ENCODE measurements at places on chromosomes 6 and 20.

DNA sequence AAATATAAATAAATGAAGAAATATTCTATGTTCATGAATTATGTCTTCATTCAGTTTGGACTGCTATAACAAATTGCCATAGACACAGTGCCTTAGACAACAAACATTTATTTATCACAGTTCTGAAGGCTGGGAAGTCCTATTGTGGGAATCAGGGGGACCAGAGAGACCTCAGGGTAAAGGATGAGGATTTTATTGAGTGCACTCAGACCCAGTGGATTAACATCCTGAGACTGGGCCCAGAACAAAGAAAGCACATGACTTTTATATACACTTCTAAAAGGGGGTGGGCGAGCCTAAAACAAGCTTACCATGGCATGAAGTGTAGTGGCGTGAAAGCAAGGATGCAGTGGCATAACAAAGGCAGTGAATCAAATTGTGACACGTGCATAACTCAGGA lies 26.9 kb upstream of the CBLN4 start:
- no peaks in the 10 kb centered on the region for H3K27me3 ChIP-seq
- no peak overlapping the region for H3K4me3 ChIP-seq
- H3K27ac ChIP-seq = no peak overlapping the region
- no peaks in the 10 kb centered on the region for H3K4me1 ChIP-seq

DNA sequence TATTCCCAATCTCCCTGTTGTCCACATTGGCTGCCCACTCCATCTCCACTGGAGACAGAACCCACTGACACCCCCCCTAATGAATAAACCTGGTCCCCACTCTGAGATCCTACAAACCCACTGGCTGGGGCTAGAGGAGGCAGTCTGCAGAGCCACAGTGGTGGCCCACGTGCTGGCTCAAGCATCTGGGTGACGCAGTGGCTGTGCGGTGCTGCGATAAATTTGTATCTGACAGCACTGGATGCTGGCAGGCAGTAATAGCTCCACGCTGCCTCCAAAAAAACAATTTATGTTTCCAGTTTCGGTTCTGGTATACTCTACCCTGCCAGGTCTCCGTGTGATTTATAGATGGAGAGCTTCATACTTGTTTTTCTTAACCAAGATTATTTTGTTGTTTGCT lies 87.1 kb upstream of the SYNDIG1 start:
- H3K4me1 ChIP-seq = no peaks in the 10 kb centered on the region
- no peak for DNase-seq
- H3K27me3 ChIP-seq = no peaks in the 10 kb centered on the region

- H3K36me3 ChIP-seq = no peaks in the 10 kb centered on the region
- no peaks in the 10 kb centered on the region for H3K27me3 ChIP-seq
- no peaks in the 10 kb centered on the region for H3K4me1 ChIP-seq
- H3K27ac ChIP-seq = peak overlapping the region; percentile 99
- H3K4me3 ChIP-seq = no peak overlapping the region
Observed at GRCh38 chr6:29887819-29888776, 54.2 kb upstream of the HLA-A start.

DNA sequence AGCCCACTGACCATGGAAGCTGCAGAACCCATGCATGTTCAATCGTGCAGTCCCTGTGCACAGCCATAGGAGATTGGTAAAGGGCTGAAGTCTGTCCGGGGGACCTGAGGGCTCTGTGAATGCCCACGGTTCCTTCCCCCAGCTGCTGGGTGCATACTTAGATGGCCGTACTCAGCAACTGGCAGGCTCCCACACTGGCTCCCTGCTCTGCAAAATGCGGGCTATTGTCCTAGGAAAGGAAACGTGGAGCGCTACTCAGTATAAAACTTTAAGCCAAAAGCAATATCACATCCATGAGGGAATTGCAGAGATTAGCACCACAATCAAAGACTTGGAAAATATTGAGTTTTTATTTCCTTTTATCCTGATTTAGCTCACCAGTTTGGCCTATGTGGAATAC lies 202.0 kb downstream of the WDR27 start:
- H3K4me1 ChIP-seq = no peaks in the 10 kb centered on the region
- no peaks in the 10 kb centered on the region for H3K27me3 ChIP-seq
- no peaks in the 10 kb centered on the region for H3K36me3 ChIP-seq
- no peak for DNase-seq

GRCh38 chr6:31579546-31580437 lies 2.4 kb downstream of the LTB start:
- peak overlapping the region; percentile 76 for H3K4me3 ChIP-seq
- no peak overlapping the region for H3K27ac ChIP-seq
- H3K27me3 ChIP-seq = no peaks in the 10 kb centered on the region
- H3K36me3 ChIP-seq = no peaks in the 10 kb centered on the region
- H3K4me1 ChIP-seq = no peaks in the 10 kb centered on the region
- no peak for DNase-seq

DNA sequence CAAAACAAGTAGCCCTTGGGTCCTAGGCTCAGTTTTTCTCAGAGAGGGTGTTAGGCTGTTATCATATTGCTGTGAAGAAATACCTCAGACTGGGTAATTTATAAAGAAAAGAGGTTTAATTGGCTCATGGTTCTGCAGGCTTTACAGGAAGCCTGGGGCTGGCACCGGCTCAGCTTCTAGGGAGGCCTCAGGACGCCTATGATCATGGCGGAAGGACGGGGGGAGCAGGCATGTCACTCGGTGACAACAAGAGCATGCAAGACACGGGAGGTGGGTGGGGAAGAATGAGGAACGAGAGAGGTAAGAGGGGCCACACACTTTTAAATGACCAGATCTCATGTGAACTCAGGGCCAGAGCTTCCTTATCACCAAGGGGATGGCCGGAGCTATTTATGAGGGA lies 26.9 kb downstream of the CDH26 start:
- no peak overlapping the region for H3K4me3 ChIP-seq
- no peaks in the 10 kb centered on the region for H3K36me3 ChIP-seq
- DNase-seq = no peak

- H3K4me1 ChIP-seq = no peaks in the 10 kb centered on the region
- H3K27me3 ChIP-seq = no peaks in the 10 kb centered on the region
- no peak overlapping the region for H3K4me3 ChIP-seq
- no peak for DNase-seq
- no peak overlapping the region for H3K27ac ChIP-seq
- no peaks in the 10 kb centered on the region for H3K36me3 ChIP-seq
Observed at GRCh38 chr6:111503660-111504059, 20.6 kb upstream of the REV3L start.

GRCh38 chr20:15836634-15837033 lies 736.6 kb downstream of the KIF16B start:
- no peaks in the 10 kb centered on the region for H3K4me1 ChIP-seq
- H3K27ac ChIP-seq = no peak overlapping the region
- no peaks in the 10 kb centered on the region for H3K27me3 ChIP-seq
- DNase-seq = no peak

- H3K4me3 ChIP-seq = no peak overlapping the region
- no peak overlapping the region for H3K27ac ChIP-seq
- H3K36me3 ChIP-seq = no peaks in the 10 kb centered on the region
- no peaks in the 10 kb centered on the region for H3K4me1 ChIP-seq
- DNase-seq = no peak
- H3K27me3 ChIP-seq = no peaks in the 10 kb centered on the region
Observed at GRCh38 chr6:97095311-97095850, 170.9 kb downstream of the KLHL32 start.

DNA sequence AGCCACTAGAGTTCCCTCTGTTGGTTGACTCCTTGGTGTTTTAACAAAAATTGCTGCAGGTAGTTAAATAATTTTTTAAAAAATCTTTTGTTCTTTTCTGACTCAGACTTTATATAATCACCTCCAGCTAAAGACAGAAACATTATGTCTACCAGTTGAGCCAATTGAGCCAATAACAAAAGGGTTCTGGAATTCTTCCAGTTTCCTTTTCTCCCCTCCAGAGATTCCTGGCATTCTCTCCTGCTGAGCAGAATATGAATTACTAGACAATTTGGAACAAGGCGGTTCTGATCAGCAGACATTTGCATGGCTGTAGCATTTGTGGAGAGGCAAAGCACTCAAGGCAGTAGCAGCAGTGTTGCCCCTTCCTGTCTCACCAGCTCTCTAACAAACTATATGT lies 144.0 kb upstream of the SLC35B3 start:
- no peaks in the 10 kb centered on the region for H3K27me3 ChIP-seq
- H3K36me3 ChIP-seq = no peaks in the 10 kb centered on the region
- H3K4me1 ChIP-seq = no peaks in the 10 kb centered on the region
- H3K4me3 ChIP-seq = no peak overlapping the region
- no peak for DNase-seq

DNA sequence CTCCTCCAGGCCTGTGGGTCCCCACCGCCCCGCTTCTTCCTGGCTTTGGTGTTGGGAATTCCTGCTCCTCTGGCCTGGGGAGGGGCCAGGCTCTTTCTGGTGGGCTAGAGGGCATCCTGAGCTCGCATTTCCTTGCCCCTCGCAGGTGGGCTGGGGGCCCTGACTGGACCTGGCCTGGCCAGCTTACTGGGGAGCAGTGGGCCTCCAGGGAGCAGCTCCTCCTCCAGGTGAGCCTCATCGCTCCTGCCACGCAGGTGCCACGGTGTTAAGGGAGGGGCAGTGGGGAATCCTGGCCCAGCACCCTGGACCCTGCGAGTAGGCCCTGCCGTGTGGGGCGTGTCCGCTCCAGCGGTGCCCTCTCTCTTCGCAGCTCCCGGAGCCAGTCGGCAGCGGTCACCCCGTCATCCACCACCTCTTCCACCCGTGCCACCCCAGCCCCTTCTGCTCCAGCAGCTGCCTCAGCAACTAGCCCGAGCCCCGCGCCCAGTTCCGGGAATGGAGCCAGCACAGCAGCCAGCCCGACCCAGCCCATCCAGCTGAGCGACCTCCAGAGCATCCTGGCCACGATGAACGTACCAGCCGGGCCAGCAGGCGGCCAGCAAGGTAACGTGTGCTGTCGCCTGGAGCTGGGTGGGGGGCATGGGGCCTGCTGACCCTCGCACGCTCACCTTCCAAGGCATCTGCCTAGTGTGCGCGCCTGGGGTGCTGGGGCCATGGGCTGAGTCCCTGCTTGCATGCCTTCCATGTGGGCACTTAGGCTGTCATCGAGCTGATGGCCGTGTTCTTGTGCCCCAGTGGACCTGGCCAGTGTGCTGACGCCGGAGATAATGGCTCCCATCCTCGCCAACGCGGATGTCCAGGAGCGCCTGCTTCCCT lies 4.7 kb downstream of the ADRM1 start:
- no peaks in the 10 kb centered on the region for H3K36me3 ChIP-seq
- H3K4me1 ChIP-seq = peaks cover 14% of the 10 kb centered on the region
- no peak overlapping the region for H3K4me3 ChIP-seq
- no peaks in the 10 kb centered on the region for H3K27me3 ChIP-seq

DNA sequence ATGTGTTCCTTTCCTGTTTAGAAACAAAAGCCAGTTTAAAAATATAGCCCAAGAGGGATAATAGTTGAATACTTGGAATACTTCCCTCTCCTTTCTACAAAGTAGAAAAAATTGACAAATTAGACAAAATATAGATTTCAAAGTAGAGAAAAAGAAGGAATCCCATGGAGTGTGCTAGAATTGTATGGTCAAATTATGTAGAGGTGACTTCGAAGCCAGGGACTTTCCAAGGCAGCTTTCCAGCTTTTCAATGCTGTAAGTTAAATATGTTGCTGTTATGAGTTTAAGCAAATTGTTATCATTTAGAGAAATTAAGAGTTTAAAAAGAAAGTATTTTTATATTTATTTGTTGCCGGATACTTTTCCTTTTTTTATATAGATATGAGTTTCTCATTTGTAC lies 415.5 kb upstream of the OPRM1 start:
- no peaks in the 10 kb centered on the region for H3K4me1 ChIP-seq
- H3K36me3 ChIP-seq = no peaks in the 10 kb centered on the region
- H3K27me3 ChIP-seq = no peaks in the 10 kb centered on the region
- H3K4me3 ChIP-seq = no peak overlapping the region
- H3K27ac ChIP-seq = no peak overlapping the region
- DNase-seq = no peak

GRCh38 chr6:69285054-69285453 lies 511.8 kb downstream of the LMBRD1 start:
- H3K27ac ChIP-seq = no peak overlapping the region
- H3K36me3 ChIP-seq = no peaks in the 10 kb centered on the region
- H3K27me3 ChIP-seq = no peaks in the 10 kb centered on the region
- DNase-seq = no peak
- no peak overlapping the region for H3K4me3 ChIP-seq
- no peaks in the 10 kb centered on the region for H3K4me1 ChIP-seq

DNA sequence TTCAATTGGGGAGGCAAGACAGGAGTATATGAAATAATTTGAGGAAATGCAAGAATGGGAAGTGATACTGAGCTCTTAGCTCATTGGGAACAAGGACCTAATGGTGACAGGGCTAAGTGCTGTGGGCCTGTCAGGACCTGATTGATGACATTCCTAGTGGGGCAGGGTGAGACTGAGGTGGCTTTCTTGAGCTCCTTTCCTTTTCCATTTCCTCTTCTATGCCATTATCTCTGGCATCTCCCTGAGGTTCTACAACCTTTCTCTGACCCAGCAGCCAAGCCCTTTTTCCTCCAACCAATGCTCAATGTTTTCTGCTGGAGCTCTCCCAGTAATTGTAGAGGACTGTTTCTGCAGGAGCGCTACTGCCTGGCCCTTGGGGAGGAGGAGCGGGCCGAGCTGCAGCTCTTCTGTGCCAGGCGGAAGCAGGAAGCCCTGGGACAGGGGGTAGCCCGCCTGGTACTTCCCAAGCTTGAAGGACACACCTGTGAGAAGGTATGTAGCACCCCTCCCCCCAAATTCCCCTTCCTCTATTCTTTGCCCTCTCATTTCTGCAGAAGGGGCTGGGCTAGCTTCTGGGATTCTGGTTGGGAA lies 2.8 kb upstream of the TOMM6 start:
- H3K4me1 ChIP-seq = peaks cover 21% of the 10 kb centered on the region
- no peak overlapping the region for H3K4me3 ChIP-seq
- no peaks in the 10 kb centered on the region for H3K27me3 ChIP-seq

GRCh38 chr20:62564456-62565245 lies 77.7 kb upstream of the SLCO4A1 start:
- H3K36me3 ChIP-seq = no peaks in the 10 kb centered on the region
- no peak for DNase-seq
- H3K27me3 ChIP-seq = peaks cover 71% of the 10 kb centered on the region
- no peak overlapping the region for H3K4me3 ChIP-seq
- no peak overlapping the region for H3K27ac ChIP-seq

DNA sequence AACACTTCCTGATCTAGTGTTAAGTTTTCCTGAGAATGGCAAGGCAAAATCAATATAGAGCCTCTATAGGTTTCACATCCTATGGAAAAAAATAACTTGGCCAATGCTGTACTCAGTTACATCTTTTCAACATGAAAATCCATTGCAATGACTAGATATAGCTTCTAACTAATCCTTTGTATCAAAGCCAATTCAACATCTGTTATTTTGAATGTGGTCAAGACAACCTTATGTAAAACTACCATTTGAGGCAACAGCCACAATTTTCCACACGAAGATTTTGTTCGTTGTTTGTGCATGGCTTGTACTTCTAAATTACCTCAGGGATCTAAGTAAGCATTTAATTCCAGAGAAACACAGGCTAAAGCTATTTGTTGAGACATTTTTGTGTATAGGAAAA lies 637.8 kb upstream of the EYS start:
- no peaks in the 10 kb centered on the region for H3K36me3 ChIP-seq
- no peak overlapping the region for H3K27ac ChIP-seq
- no peaks in the 10 kb centered on the region for H3K27me3 ChIP-seq

DNA sequence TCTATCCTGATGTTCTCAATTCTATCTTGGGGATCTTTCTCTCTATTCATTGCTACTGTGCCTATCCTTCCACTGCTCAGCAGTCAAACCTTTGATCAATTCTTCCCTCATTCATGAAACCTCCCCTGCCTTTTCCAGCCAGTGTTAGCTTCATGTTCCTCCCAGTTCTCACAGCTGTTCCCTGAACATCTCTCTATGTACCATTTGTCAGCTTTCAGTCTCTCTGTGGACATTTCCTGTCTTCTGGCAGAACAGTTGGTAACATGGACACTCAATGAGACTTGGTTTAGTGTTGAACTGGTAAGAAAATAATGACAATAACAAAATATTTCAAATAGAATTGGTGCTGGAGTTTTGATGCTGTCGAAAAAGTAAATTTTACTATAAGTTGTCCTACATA lies 26.2 kb downstream of the SPTLC3 start:
- H3K4me1 ChIP-seq = no peaks in the 10 kb centered on the region
- no peak overlapping the region for H3K4me3 ChIP-seq
- H3K36me3 ChIP-seq = no peaks in the 10 kb centered on the region
- H3K27ac ChIP-seq = no peak overlapping the region
